ENCODE measurements at places on chromosomes 1 and 21.

DNA sequence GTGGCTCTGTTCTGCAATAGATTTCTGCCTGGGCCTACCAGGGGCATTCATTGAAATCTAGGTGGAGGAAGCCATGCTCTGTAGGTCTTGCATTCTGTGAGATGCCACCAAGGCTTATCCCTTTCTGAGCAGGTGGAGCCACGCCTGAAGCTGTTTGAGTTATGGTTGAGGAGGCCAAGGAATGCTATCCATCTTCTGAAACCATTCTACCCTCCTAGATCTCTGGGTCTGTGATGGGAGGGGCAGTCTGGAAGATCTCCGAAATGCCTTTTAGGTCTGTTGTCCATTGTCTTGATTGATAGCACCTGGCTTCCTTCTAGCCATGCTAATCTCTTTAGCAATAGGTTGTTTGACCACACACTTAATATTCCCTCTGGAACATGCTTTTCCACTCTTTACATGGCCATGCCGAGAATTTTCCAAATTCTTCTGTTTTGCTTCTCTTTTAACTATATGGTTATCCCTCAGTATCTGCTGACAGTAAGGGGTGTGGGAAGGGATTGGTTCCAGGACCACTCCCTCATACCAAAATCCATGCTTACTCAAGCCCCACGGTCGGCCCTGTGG, 45.2 kb downstream of the AK4 start:
- DNase-seq: no peak

DNA sequence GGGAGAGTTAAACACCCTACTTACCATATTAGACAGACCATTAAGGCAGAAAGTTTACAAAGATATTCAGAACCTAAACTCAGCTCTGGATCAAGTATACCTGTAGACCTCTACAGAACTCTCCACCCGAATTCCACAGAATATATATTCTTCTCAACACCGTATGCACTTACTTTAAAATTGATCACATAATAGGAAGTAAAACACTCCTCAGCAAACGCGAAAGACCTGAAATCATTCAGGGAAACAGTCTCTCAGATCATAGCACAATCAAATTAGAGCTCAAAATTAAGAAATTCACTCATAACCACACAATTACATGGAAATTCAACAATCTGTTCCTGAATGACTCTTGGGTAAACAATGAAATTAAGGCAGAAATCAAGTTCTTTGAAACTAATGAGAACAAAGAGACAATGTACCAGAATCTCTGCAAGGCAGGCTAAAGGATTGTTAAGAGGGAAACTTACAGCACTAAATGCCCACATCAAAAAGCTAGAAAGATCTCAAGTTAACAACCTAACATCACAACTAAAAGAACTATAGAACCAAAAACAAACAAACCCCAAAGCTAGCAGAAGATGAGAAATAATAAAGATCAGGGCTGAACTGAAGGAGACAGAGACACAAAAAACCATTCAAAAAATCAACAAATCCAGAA, 19.1 kb downstream of the CD84 start:
- DNase-seq: no peak

DNA sequence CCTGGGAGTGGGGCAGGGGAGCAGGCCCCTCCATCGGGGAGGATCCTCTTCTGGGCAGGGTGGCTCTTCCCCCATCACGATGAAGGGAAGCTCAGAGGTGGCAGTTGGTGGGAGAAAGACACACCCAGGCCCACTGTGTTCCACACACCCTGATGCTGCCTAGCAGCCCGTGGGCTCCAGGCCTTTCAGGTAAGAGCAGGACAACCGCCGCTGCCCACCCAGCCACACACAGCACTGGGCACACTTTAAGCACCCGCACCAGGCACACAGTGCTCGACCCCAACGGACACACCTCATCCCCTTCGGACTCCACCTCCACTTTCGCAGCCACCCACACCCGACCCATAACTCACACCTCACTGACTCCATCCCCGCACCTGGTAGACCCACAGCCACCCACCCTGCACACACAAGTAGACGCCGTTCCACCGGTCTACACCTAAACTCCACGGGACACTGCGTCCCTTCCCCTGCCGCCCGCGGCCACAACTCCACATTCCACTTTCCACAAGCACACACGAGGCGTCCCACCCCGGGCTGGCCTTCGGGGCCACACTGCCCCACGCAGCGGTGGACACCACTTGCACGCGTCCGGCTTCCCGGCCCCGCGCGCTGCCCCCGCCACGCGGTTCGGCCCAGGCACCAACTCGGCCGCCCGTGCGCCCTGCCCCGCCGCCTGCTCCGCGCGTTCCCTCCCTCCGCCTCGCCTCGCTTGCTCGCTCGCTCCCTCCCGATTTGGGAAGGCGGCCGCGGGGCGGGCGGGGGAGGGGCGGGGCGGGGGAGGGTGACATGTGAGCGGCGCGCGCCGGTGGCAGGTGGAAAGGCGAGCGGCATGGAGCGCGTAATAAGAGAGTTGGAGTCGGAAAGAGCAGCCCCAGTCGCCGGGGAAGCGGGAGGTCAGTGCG, at the start of gene KCNQ4:
Gene KCNQ4 (plus strand): TSS at position 787 of the 905 bp plus-strand sequence. CDS start 307 bp downstream, outside the sequence.
- DNase-seq: no peak

DNA sequence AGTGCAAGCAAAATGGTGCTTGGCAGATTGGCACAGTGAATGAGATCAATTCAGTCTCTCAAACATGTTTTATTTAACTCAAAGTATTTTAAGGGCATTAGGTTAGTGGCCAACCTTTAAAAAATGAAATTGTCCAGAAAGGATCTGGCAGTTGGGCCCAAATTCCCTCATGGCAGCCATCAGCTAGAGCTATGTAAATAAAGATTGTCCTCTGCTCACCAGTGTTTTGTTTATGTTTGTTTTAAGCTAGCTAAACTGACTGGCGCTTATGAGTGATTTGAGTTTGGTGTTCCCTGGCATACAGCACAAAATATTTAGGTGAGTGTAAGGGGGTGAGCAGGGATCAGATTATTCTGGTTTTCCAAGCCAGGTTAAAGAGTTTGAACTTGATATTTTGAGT, 18.1 kb downstream of the HDAC1 start:
- DNase-seq: no peak

DNA sequence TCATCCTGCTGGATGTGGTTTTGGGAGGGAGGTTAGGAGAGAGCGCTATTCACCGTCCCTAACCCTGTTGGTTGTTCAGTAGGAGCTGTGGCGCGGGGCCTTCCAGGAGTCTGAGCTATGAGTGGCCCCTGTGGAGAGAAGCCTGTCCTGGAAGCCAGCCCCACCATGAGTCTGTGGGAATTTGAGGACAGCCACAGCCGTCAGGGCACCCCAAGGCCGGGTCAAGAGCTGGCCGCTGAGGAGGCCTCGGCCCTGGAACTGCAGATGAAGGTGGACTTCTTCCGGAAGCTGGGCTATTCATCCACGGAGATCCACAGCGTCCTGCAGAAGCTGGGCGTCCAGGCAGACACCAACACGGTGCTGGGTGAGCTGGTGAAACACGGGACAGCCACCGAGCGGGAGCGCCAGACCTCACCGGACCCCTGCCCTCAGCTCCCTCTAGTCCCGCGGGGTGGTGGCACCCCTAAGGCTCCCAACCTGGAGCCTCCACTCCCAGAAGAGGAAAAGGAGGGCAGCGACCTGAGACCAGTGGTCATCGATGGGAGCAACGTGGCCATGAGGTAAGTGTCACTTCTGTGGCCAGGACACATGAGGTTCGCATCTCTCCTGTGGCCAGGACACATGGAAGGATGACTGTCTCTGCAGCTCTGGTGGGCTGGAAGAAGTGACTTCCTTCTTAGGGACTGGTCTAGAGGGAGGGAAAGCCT, 1.2 kb downstream of the ZC3H12A start:
- DNase-seq: no peak

DNA sequence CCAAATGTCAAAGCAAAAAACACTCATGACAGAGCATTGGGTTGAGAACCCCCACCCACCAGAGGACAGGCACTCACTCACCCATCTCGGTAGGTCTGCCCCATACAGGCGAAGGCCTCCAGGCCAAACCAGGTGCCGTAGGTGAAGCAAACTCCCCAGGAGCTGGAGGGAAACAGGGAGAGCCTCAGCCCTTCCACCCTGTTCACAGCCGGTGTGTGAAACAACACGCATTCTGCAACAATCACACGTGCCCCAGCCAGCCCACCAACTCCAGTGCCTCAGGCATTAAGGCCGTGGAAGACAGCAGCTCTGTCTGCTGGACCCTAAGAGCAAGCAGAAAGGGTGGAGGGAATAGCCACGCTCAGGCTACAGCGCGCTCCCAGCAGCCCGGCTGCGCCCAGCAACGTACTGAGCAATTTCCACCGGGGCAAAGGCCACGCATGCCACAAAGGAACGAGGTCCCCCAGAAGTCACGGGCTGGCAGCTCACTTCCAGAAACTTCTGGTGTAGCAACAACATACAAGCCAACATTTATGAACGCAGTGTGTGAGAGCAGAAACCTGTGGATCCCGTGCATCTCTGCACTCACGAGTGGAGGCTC, 11.4 kb upstream of the SPATC1L start:
- DNase-seq: no peak

Data from COLO829 (cell line).